Stimulated activated CD4-positive, alpha-beta T cell treated with anti-CD3 and anti-CD28 coated beads, Interleukin-4, amount 100 ng/mL, for 4 hours (primary cell): ENCODE measurements at places on chromosomes 1 and 21.

GRCh38 chr1:209627027-209627731, 25.0 kb downstream of the LAMB3 start:
- DNase-seq = no peak

DNA sequence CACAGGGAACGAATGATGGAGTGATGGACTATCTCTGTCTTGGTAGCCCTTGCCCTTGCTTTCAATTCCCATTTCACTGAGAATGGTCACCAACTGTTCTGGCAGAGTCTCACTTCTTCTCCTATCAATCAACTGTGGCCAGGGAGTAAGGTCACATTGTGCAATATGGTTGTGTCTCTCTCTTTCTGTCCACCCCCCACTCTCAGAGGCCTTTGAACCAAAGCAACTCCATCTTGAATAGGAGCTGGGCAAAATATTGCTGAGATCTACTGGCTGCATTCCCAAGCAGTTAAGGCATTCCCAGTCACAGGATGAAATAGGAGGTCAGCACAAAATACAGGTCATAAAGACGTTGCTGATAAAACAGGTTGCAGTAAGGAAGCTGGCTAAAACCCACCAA, 36.7 kb downstream of the NTMT2 start:
- no peak for DNase-seq

- no peak for DNase-seq
Measured at GRCh38 chr1:33335020-33335419, 14.1 kb upstream of the A3GALT2 start.

DNA sequence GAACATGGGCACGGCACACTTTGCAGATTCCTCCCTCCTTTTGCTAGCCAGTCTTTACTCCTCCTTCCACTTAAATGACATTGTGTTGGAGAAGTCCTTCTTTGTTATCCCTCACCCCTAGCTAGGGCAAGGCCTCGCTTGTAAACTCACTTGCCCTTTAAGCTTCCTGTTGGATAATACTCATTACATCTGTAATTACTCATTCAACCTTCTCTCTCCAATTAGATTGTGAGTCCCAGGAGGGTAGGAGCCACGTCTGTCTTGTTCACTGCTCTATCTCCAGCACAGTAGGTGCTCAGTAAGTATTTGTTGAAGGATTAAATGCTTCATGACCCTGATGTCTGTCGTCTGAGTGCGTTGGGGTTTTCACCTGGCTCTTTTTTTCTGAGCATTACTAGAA, 98.7 kb upstream of the USP24 start:
- DNase-seq = no peak

- DNase-seq = no peak
Measured at GRCh38 chr1:5906116-5906515, 86.1 kb downstream of the NPHP4 start.

GRCh38 chr1:184851822-184852746, 97.4 kb upstream of the EDEM3 start:
- no peak for DNase-seq

GRCh38 chr1:112637254-112638109, 17.9 kb downstream of the CAPZA1 start:
- no peak for DNase-seq

- DNase-seq = no peak
Measured at GRCh38 chr1:42000766-42001165, 82.0 kb upstream of the HIVEP3 start.

DNA sequence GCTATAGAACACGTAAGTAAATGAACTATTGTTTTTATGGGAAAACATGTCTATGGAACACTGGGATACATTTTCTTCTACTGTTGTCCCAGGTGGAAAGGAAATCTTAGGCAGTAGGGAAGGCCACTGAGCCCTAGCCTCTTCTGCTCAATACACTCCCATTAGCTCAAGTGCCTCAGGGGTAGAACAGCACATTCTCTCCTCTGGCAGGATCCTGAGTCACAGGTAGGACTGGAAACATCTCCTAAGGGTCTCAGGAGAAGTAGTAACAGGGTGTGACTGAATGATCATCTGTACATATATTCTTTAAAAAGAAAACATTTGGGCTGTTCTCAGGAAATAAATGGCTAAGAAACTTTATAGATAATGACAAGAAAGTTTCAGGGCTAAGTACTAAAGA, 175.6 kb upstream of the ESRRG start:
- DNase-seq = no peak

DNA sequence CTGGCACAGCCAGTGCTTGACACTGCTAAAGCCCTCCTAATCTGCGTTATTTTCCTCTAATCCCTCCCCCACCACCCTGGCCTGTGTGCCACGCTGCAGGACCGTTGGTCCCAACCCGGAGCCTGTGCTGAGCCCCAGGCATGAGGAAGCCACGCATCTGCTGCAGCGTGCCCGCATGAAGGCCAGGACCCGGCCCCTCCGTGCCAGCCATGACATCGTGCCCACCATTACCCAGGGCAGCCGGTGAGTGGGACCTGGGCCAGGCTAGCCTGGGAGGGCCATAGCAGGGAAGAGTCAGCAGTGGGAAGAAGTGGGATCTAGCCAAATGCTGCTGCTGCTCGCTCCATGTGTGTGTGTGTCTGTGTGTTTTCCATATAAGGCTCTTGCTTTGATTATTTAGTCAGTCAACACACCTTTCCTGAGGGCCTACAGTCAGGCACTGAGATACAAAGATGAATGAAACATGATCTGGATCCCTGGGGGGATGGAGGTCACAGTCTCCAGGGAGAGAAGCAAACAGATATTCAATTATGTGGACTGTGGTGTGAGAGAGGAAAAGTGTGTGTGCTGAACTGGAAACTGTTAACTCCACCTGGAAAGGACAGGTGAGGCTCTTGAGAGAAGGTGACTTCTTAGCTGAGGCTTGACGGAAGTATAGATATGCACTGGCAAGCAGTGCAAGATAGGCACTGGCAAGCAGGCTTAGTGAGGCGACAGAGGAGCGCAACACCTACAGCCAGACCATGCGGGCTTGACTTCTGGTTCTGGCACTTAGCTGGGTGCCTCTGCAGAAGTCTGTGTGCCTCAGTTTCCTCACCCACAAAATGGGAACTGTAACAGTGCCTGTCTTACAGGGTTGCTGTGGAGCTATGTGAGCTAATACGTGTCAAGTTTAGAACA, 15.9 kb downstream of the KIAA1614 start:
- no peak for DNase-seq

GRCh38 chr1:207866471-207867135, 44.3 kb downstream of the CD34 start:
- DNase-seq = no peak

- DNase-seq = no peak
Measured at GRCh38 chr1:92817986-92818764, 13.7 kb upstream of the RPL5 start.

DNA sequence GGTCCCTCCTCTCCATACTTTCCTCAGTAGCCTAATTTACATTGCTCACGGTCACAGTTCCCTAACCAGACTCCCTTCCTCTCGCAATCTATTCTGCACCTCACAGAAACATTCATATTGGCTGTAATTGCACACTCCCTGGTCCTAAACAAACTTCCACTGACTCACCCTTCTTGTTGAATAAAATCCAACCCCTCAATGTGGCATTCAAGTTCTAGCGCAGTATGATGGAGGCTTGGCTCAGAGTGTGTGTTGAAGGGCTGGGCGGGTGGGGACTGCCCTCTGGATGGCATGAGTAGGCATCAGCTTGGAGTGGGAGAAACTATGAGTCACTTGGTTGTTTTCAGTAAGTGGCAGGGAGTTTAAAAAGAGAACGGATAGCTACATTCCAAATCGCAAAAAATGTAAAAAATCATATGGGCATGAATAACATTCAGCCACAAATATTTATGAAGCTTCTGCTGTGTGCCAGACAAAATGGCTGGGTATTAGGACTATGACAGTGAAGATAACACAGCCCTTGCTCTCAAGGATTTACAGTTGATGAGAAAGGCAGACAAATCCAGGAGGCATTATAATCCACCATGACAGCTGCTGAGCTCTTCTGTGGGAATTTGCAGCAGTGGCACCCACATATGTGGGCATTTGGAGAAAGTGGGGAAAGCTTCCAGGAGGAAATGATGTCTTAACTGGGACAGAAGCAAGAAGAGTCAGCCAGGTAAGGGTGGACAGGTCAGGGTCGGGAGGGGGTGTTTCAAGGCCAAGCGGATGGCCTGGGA, 42.2 kb upstream of the LYST start:
- DNase-seq = no peak

DNA sequence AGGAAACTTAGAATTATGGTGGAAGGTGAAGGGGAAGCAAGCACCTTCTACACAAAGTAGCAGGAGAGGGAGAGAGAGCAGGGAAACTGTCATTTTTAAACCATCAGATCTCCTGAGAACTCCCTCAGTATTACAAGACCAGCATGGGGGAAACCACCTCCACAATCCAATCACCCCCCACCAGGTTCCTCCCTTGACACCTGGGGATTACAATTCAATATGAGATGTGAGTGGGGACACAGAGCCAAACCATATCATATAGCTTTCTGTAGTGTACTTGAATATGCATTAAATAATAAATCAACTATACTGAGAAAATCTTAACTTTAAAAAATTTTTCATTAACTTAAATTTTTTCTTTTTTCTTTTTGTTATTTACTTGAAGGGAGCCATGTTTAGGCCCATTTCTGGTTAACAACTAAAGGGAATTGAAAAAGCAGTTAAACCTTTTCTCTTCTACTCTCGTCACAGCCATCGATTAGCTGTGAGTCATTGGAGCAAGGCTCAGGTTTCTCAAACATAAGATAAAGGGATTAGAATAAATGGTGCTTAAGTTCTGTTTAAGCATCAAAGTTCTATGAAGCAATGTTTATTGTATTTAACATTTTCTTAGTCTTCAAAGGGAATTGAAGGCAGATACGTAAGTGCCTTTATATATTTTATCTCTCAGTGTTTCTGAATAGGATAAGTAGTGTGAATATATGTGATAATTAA, 72.2 kb upstream of the DPT start:
- no peak for DNase-seq

- no peak for DNase-seq
Measured at GRCh38 chr1:213110349-213111300, 59.6 kb downstream of the RPS6KC1 start.

GRCh38 chr21:46371204-46372013, 47.5 kb downstream of the PCNT start:
- DNase-seq = no peak

- DNase-seq = no peak
Measured at GRCh38 chr1:58710190-58711085, 10.6 kb upstream of the MYSM1 start.

GRCh38 chr1:6328696-6329095, 64.9 kb downstream of the ACOT7 start:
- DNase-seq = no peak

DNA sequence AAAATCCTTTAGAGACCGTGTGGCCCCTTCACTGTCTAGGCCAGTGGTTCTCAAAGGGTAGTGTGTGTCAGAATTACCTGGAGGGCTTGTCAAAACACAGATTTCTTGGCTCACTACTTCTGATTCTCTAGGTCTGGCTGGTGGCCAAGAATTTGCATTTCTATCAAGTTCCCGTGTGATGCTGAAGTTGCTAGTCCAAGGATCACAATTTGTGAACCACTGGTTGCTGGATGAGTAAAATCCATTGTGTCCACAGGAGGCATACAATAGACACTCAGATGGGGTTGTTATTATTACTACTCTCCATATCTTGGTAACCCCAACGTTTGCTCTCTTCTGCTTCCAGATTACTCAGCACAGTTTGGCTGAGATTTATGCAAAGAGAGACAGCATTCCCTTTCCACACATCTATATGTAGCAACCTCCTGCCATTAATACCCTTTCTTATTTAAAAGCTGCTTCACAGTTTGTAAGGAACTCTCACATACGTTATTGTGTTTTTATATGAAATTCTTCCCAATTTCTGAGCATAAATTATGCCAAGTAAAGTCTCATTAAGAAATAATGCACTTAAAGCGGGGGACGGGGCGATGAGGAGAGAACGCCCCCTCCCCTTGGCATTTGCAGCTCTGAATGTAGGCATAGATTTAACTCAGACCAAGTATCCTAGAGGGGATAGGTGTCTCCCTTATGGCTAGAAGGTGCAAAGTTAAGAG, 720 bp upstream of the TMCC2 start:
- DNase-seq = no peak

DNA sequence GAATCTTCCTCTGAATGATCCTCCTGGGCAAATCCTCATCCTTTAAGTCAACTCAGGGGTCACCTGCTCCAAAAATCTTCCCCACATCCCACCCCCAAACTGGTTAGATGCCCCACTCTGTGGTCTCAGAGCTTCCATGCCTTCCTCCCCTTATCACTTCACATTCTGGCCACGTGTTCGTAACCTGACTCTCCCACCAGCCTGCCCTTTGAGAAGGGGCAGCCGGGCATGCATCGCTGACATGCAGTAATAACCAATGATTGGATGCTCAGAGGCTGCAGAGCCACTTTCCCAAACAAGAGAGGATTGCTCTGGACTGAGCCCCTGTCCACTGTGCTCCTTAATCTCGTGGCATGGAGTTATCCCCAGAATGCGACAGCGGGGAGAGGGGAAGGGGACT, 7.0 kb downstream of the LELP1 start:
- no peak for DNase-seq

DNA sequence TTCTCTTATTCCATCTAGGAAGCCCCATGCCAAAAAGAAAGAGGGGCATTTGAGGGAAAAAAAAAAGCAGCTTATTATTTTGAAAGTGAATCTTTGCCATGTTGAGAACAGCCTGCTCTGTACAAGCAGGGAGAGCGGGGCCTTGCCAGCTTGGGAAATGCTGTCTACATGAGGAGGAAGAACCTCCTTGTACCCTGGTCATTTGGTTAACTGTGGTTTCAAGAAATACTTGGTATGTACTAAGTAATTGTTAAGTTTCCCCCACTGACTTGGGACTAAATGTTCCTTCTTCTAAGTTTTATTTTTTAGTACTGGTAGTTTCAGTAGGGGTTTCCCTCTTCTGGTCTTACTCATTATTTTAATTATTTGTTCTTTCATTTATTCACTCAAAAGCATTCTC, 144.1 kb upstream of the HOOK1 start:
- no peak for DNase-seq

GRCh38 chr1:205583461-205584130, 48.2 kb downstream of the ELK4 start:
- DNase-seq = no peak

- DNase-seq = no peak
Measured at GRCh38 chr1:25477448-25478034, 46.8 kb downstream of the MACO1 start.

DNA sequence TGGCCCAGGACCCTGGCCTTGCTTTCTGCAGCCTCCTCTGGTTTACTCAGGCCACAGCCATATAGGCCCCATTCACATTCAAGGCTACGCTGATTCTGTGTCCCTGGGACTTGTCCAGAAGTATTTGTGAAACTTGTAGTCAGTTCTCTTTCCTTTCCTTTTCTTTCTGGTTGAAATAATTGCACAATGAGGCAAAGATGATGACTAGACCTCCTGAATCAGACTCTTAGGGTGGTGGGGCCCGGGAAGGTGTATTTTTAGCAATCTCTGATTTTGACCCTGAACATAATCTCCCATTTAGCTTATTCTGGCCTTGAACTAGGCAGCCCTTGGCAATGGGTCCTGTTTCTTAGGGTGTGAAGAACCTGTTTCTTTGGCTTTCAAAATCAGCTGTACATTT, 39.9 kb downstream of the STUM start:
- DNase-seq = no peak

GRCh38 chr21:28256420-28256831, 736.3 kb downstream of the LTN1 start:
- DNase-seq = no peak

- DNase-seq = no peak
Measured at GRCh38 chr21:33658919-33659567, 16.7 kb downstream of the ITSN1 start.
